Skeletal muscle cell (primary cell): ENCODE measurements at places on chromosomes 1 and 21.
A peak's percentile ranks its signal among the peaks of the same experiment; 100 is the strongest.

DNA sequence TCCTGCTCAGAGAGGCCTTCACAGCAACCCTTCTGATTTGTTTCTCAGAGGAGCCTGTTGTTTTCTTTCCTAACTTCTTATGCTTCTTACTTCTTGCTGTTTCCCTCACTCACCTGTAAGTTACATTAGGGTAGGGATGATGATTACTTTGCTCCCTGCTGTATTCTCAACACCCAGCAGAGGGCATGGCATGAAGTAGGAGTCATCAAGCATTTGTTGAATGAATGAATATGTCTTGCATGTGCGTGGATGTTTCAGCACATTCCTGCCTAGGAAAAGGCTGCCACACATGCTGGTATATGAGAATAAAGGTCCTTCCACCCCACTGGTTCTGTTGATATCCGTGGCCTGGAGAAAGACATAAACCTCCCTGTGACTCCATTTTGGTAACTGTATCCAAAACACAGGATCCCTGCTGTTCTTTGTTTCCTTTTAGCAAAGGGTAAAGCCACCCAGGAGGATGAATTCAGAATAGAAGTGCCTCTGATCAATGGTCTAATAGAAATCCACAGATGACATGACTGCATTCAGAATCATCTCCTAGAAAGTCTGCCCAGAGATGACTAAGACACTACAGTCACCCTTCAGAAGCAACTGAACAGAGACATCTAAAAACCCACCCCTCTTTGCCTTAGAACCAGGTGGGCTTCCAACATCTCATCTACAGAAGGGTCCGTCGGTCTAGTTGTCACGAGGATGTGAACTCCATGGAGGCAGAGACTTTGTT lies 168.8 kb downstream of the ZSCAN20 start:
- no peak for DNase-seq

DNA sequence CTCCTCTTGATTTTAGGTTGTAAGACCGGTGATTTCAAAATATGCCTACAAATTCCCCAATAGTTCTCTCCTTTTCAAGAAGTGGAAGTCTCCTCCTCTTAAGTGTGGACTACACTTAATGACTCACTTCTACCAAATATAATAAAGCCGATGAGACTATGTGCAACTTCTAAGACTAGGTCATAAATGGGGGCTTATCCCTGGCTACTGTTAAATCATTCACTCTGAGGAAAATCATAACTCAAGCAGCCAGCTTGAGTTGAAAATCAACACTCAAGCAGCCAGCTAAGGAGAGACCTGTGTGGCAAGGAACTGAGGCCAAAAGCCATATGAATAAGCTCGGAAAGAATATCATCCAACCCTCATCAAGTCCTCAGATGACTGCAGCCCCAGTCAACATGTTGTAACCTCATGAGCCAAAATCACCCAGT lies 49.6 kb upstream of the PSMG1 start:
- DNase-seq, result peak; percentile 14

DNA sequence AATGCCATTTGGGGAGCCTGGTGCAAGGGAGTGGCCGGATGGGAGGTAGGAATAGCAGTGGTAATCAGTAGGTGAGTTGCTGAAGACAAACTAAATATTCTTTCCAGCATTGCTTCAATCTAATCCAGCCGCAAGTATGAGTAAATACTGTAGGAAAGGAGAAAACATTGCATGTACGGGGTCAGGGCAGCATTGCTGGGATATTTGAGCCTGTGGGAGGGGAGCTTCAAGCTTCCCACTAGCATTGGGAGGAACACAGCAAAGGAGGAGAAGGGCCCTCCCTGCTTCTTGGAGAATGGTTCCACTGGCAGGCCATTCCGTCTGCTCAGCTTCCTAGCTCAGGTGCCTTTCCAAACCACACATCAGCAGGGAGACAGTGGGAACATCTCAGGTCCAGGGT lies 15.2 kb downstream of the CAPN2 start:
- no peak for DNase-seq

GRCh38 chr1:212152308-212152693 lies 116.8 kb downstream of the DTL start:
- no peak for DNase-seq

- no peak for DNase-seq
Observed at GRCh38 chr1:14106126-14106525, 406.1 kb downstream of the PRDM2 start.

DNA sequence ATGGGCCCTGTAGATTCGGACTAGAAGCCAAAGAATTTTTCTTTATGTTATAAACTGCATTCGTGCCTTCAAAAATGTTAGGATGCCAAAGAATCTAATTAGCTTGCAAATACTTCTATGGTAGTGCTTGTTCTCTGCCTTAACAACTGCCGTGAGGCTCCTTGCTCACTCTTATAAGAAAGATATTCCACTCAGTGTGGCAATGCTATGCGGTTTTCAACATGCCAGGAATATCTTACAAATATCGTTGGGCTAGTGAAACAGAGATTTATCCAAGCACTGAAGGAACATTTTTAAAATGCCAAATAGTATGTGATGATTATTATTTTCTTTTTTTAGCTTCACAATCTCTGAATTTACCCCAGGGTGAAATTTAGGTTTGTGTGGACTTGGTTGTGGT lies 198.2 kb downstream of the GREM2 start:
- DNase-seq, result no peak

GRCh38 chr1:41354956-41355355 lies 6.3 kb upstream of the FOXO6 start:
- DNase-seq, result no peak

DNA sequence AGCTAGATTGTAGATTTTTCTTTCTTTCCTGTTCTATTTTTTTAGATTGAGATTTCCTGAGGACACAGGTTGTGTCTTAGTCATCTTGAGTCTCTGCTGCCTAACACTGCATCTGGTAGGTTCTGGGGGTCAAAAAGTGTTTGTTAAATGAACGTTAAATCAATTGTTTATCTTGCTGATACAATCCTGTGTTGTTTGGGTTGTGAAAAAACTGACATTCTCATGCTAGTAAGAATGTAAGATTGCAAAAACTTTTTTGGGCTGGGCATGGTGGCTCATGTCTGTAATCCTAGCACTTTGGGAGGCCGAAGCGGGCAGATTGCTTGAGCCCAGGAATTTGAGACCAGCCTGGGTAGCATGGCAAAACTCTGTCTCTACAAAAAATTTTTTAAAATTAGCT lies 3.4 kb downstream of the CTSK start:
- no peak for DNase-seq

GRCh38 chr1:65458730-65459396 lies 38.4 kb downstream of the LEPR start:
- DNase-seq, result no peak

DNA sequence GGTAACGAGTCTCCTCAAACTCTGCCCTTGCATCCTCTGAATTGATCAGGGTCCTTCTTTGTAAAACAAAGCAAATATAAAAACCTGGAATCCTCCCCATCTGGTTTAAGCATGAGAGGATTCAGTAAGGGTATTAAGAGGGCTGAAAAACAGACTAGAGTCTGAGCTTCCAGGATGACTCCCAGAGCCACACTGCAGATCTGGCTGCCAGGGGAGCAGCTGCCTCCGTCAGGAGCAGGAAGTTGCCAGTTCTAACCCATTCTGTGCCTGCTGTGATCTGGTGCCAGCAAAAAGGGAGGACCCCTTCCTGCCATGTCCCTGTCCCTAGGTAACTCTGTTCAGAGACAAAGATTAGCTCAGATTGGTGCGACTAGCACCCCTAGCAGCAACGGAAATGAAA lies 27.5 kb downstream of the SERTAD4 start:
- DNase-seq, result no peak

GRCh38 chr21:46062471-46063211 lies 35.3 kb upstream of the COL6A2 start:
- DNase-seq, result no peak

GRCh38 chr1:23594927-23595353 lies 35.6 kb upstream of the ID3 start:
- no peak for DNase-seq

DNA sequence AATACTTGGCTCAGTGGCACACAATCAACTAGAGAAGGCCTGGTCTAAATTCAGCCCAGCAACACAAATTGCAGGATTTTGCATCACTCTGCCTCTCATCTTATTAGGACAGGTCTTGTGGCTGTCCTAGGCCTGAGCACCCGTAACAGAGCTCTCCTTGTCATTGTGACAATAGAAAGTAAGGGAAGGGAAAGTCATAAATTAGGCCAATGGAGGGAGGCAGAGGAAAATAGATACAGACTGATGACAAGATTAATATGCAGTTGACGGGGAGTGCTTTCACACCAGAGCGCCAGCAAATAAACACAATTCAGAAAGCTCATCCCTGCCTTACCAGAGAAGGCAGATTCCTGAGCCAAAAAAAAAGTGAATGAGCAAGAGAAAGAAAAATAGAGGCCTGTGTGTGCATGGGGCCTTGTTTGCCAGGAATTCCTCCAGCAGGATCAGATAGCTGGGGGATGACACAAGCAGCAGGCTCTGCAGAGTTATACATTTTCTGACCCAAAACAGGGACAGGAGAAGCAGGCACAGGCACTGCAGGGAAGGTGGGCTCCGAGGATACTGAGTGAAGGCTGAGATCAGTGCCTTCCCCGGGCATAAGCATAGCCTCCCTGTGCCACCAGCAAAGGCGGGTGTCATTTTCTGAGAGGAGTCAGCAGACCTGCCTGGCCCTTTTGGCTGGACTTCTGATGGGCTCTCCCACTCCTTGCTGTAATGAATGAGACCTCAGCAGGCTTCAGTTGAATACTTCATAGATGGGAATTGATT lies 110.0 kb upstream of the SPAG17 start:
- peak; percentile 34 for DNase-seq

- no peak for DNase-seq
Observed at GRCh38 chr1:184160236-184160635, 108.7 kb downstream of the TSEN15 start.

GRCh38 chr1:56578138-56578962 lies 1.0 kb downstream of the PLPP3 start:
- DNase-seq, result no peak

DNA sequence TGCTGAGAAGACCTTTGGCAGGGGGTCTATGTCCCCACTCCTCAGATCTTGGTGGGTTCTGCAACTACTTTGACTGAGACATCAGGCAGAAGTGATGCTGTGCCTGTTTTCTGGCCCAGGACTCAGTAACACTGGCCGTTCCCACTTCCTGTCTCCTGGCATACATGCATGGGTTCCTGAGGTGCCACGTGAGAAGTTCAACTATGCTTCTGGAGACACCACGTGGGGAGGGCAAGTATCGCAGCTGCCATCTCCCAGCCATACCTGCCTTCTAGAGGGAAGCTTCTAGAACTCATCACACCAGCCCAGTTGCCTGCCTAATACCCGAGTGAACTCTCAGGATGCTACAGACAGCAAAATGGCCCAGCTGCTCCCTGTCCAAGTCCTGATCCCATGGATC lies 65.8 kb downstream of the TRABD2B start:
- DNase-seq, result no peak

- DNase-seq, result no peak
Observed at GRCh38 chr1:246104927-246105326, 402.2 kb downstream of the SMYD3 start.

DNA sequence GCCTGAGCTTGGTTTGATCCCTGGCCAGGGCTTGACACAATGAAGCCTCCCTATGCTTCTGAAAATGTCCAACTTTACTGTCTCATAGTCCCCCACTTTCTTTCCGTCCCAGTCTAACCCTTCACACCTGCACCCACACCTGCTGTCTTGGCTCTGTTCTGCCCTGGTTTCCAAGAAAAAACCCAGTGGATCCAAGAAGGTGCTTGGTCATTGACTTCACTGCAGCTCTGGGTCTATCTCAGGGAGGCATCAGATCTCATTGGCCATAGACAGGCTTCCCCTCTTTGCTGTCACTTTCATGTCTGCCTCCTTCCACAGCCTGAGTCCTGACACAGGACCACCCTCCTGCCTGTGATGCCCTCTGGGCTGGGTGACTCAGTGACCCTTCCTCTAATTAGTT lies 37.8 kb upstream of the ETV3 start:
- DNase-seq, result no peak

GRCh38 chr1:228463559-228464455 lies 23.4 kb upstream of the RNF187 start:
- no peak for DNase-seq

GRCh38 chr1:152186556-152187285 lies 27.7 kb upstream of the RPTN start:
- DNase-seq, result no peak

DNA sequence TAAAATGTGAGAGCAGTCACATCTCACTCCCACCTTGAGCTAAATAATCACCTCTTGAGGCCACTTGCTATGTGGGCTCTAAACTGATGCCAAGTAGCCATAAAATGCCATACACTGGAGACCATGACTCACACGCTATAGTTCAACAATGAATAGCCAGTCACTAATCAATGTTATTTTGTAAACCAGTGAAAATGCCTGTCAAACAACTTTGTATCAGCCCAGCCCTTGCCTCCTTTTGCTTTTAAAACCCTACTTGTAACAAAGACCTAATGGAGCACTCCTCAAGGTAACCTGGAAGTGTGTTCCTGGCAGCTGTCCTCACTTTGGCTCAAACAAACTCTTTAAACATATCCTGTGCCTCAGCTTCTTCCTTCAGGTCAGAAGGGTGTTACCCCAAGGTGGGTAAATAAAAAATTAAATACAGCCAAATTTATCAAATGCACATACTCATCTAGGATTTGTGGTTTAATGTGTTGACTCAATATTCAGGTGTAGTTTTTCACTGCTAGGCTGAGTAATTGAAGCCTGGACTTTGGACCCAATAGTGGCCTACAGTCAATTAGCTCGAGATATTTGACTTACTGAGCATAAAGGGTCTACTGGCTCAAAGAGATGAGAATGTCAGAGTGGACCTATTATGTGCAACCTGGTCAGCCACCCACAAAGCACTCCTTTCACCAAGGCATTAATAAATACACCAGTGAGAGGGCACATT lies 154.3 kb downstream of the COQ8A start:
- peak; percentile 2 for DNase-seq

DNA sequence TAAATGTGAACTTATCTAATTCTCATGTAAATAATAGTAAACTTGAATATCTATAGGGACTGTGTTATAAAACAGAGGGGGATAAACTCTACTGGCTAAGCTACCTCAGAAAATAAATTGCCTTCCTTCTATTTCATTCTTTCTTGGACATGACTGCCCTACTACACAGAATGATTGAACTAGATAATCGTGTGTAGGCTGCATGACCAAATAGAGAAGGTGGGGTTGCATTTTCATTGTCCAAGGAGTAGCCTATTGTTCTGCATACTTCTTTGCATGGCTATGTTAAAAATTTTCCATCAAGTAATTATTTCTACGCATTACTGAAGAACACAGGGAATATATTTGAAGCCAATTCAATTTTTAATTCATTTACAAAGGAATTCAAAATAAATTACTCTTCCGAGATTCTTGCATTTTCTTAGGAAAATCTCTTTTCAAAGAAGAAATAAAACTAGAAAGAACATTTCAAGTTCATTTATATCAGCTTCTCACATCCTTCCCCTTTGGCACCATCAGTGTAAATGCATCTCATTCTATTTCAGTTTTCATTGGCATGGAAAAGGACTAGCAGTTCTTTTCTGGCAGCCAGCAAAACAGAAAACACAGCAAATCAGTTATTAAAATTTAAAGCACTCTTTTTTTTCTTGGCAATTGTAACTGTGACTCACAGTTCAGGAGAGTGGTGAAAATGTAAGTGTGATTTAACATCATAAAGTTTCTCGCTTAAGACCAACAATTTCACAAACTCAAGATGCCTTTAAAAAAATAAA lies 714.7 kb downstream of the NCAM2 start:
- DNase-seq, result peak; percentile 60
